Hematopoietic multipotent progenitor cell treated with erythropoietin and hydrocortisone succinate and interleukin-3 and kit ligand, for 6 days (in vitro differentiated cells): ENCODE measurements at places on chromosomes 5 and 9.

- no peak for DNase-seq
These were observed 39.6 kb downstream of the SGCD start for GRCh38 chr5:156366521-156366920.

DNA sequence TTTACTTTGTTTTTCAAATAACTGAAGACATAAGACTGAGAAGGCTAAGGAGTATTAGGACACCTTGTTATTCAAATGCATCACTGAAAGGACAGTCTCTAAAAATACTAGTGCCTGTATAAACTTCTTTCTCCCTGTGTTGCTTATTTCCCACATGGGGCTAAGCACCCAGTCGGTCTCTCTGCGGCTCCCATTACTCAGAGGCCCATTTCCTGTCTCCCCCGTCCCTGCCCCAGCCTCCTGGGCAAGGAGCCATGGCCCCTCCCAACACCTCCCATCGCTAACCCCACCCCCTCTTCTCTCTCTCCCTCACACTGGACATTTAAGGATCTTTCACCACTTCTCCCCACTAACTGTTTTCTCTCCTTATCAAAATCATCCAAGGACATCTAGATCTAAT, 81.9 kb downstream of the EBF1 start:
- peak; percentile 61 for DNase-seq

GRCh38 chr9:121201045-121201737, 478 bp downstream of the RAB14 start:
- peak; percentile 64 for DNase-seq

DNA sequence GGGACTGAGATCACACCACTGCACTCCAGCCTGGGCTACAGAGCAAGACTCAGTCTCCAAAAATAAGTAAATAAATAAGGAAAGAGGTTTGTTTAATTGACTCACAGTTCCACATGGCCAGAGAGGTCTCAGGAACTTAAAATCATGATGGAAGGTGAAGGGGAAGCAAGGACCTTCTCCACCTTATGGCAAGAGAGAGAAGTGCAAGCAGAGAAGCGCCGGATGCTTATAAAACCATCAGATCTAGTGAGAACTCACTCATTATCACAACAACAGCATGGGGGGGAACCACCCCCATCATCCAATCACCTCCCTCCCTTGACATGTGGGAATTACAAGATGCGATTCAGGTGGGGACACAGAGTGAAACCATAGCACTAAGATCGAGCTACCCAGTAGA, 22.8 kb upstream of the RGMB start:
- peak; percentile 12 for DNase-seq

DNA sequence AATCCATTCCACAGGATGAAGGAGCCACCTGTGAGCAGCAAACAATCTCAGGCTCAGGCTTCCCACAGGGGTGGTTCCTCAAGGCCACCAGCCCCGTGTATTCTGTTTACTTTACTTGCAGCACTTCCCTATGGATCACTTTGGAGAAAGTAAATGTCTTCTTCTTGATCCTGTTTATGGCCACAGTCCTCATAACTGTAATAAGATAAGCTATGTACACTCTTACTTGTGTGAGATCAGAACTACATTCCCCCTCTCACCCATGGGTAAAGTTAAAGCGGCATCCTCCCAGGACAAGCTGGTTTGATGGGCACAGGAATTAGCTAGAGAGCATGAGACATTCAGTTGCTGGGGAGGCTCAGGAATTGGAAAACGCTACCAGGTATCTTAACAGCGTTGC, 86.1 kb downstream of the TMEM215 start:
- DNase-seq: no peak

GRCh38 chr5:93221-93980, 1.4 kb downstream of the PLEKHG4B start:
- DNase-seq: no peak

DNA sequence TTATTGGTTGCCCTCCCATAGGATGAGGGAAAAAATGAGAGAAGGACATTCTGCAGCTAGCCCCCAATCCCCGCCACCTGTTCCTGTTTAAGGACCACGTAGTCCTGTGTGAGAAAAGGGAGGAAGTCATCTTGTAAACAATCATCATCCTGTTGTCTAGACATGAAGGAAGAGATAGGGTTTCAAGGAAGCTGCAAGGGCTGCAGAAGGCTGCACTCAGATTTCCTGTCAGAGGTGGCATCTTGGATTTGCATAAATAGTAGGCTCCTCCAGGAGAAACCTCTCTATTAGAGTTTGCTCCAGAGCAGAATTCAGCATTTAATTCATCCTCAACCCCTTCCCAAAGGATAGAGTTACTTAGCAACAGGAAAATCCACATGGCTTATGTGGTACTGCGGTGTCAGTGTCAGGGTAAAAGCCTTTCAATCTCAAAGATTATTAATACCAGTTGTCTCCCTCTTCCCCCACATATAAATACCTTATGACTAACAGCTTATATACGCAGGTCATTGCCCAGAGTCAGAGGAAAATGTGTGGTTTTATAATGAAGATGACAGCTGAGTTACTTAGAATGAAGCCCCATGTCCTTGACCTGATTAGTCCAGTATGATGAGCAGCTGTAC, 4.6 kb upstream of the DNAJC18 start:
- DNase-seq: no peak

GRCh38 chr5:74040811-74041491, 415.0 kb downstream of the ARHGEF28 start:
- no peak for DNase-seq

DNA sequence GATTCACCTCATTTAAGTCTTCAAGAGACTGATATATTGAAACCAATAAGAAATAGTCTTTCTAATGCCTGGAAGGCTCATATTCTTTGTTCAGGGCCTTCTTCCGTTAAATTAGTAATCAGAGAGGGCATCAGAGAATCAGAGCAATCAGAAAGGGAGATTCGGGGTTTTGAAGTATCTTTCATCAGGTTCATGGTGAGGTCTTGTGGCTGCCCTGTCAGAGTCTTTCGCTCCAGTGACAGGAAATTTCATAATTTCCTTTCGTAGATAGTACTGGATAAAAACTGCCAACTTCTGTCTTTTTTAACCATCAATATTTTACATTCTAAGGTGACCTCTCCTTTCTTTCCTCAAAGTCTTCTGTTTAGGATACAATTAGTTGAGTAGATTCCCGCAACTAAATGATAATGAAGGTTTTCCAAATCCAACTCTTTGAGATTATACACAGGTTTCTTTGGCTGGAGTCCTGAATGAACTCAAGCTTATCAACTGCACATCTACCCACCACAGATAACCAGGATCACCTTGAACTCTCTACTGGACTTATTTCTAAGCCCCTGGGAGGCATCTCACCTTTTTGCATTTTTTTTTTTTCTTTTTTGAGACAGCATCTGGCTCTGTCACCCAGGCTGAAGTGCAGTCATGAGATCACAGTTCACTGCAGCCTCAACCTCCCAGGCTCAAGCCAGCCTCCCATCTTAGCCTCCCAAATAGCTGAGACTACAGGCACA, 5.5 kb downstream of the IL31RA start:
- peak; percentile 68 for DNase-seq
